ENCODE measurements at places on chromosomes 5 and 9.

DNA sequence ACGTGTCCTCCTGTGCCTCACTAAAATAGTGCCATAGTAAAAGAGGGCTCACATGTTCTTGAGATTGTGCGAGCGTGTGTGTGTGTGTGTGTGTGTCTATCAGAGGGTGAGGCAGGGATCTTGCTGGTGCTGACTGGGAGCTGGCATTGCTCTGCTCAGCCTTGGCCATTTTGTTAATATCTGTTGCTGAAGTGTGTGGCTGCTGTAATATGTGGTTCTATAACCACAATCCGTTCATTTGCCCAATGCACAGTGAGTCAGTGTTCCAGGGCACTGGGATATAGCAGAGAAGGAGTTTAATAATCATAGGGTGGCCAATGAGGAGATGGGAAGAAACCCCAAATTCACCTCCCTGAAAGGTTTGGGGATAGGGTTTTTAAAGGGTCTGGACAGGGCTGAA, 61.3 kb downstream of the RASGRF2 start:
- no peak for DNase-seq

- no peak for DNase-seq
These were observed 18.5 kb upstream of the EXOC3 start for GRCh38 chr5:424301-425110.

GRCh38 chr5:161600156-161600555, 53.6 kb upstream of the GABRB2 start:
- DNase-seq = no peak

DNA sequence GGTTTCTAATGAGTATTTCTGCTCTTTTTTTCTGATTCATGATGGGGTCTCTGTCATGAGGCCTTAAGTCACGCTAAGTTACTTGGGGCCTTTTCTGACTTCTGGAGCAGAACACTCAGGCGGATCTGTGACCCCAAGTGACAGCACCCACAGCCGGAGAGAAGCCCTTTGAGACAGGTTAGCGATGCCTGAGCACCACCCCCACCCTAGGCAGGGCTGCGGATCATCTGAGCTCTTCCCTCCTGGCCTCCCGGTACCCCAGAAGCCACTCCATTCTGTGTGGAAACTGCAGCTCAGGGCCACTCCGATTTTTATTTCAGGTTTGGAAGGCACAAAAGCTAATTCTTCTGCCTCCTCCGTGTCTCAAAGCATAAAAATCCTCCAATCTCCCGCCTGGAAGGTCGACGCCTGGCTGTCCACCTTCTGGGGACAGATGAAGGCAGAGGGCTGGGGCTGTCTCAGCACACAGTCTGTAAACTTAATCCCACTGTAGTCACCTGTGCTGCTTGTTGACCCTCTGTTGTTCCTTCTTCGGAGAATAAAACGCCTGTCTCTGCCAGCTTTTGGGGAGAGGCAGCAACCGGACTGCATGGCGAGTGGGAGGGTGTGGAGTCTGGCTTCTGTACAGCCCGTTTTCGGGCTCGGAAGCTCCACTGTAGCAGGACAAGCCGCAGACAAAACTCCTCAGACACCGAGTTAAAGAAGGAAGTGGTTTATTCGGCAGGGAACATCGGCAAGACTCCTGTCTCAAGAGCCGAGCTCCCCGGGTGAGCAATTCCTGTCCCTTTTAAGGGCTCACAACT, 88.8 kb downstream of the SPRY4 start:
- no peak for DNase-seq

DNA sequence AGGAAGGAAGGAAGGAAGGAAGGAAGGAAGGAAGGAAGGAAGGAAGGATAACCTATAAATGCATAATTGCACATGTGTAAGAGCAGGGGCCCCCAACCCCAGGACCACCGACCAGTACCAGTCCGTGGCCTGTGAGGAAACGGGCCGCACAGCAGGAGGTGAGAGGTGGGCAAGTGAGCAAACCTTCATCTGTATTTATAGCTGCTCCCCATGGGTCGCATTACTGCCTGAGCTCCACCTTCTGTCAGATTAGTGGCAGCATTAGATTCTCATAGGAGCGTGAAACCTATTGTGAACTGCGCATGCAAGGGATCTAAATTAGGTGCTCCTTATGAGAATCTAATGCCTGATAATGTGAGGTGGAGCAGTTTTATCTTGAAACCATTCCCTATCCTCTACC, 66.1 kb downstream of the SH3RF2 start:
- DNase-seq = no peak

- no peak for DNase-seq
These were observed 20.9 kb downstream of the MORN5 start for GRCh38 chr9:122180633-122181032.

DNA sequence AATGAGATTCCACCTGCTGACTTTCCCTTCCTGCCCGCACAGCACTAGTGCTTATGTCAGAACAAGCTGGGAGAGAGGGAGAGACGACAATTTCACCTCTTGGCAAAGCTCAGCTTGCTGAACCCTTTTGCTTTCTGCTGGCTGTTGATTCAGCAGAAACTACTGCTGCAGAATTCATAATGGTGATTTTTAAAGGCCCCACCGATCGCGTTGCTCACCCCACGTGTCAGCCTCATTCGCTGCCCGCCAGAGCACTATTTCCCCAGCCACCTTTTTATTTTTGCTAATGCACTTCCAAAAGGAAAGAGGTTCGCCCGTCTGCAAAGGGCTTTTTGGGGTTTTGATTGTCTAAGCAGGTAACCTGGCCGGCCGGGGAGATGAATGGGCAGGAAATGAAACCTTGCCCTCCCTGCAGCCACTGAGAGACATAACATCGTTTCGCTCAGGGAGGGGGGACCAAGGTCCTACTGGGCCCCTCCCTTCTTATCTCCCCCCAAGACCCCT, 1.3 kb downstream of the PPP2R2B start:
- no peak for DNase-seq

All from activated gamma-delta T cell (primary cell).